SIG-M5 (cell line): ENCODE measurements at places on chromosomes 6 and 20.
A peak's percentile ranks its signal among the peaks of the same experiment; 100 is the strongest.

- peak; percentile 17 for DNase-seq
These were observed 623 bp upstream of the MRPS26 start for GRCh38 chr20:3045042-3045815.

DNA sequence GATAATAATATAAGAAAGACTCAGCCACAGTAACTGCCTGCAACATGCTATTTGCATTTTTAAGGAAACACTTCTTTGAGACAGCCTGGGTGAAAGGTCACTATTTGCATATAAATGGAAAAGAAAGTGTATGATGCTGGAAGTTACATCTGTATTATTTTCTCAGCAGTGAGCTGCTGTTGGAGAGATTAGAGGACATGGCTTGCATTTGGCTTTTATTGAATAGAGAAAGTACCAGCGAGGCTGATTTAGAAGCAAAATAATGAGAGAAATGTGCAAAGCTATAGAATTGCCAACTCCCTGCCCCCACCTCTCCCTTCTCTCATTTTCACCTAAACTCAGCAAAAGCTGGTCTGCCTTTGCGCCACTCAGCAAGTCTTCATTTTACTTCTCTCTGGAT is 12.7 kb downstream of the MYT1 start:
- DNase-seq, result no peak

- no peak for DNase-seq
These were observed 105.8 kb upstream of the TRAF3IP2 start for GRCh38 chr6:111711476-111711875.

DNA sequence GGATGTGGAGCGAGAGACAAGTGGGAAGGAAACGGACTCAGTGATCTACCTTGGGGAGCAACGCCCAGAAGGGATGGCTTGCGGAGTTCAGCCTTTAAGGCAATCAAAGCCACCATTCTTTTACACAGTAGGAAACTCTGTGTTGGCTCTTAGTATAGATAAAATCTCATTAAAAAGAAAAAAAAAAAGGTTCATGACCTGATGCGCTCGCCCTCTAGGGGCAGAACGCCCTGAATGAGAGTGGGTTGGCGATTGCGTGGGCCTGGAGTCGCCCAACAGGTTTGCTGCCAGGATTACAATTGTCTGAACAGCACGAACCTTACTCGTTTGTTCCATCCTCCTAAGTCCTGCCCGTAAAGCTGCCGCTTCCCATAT is 1.2 kb downstream of the TPD52L1 start:
- no peak for DNase-seq

- no peak for DNase-seq
These were observed 10.3 kb downstream of the KIZ start for GRCh38 chr20:21136015-21136732.

DNA sequence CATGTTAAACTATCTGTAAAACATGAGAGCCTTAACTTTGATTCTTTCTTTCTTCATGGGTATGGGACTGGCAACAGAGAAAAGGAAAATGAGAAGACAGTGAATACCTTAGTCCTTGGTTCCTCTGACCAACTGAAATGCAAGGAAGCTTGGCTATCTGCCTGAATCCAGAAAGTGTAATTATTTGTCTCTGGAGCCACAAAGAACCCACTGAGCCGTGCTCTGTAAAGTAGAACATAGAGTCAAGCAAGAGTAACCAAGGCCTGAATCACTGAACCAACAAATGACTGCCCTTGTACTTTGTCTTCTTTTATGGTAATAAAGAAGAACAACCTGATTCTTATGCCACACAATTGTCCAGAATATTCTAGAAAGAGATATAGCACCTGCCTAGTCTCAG is 27.6 kb downstream of the PKHD1 start:
- DNase-seq, result no peak

- DNase-seq, result no peak
These were observed 43.6 kb downstream of the FGD2 start for GRCh38 chr6:37048851-37049757.

GRCh38 chr6:167572106-167572505 is 247.2 kb downstream of the TTLL2 start:
- no peak for DNase-seq

- no peak for DNase-seq
These were observed 312 bp downstream of the TXNDC5 start for GRCh38 chr6:7910298-7910653.

- no peak for DNase-seq
These were observed 35.1 kb downstream of the DSE start for GRCh38 chr6:116405652-116406356.

DNA sequence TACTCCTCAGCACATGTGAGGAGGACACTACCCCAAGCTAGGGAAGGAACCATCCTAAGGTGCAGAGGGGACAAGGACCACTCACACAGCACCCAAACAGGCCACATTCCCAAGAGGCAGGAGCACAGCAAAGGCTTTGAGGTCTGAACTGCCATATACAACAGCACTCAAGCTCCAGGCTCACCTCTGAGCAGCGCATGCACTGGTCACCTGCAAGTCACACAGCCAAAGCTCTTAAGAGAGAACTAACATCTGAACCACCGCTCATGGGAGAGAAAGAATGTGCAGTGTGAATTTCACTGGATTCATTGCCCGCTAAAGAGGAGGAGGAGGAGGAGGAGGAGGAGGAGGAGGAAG is 31.0 kb downstream of the NPEPL1 start:
- no peak for DNase-seq

DNA sequence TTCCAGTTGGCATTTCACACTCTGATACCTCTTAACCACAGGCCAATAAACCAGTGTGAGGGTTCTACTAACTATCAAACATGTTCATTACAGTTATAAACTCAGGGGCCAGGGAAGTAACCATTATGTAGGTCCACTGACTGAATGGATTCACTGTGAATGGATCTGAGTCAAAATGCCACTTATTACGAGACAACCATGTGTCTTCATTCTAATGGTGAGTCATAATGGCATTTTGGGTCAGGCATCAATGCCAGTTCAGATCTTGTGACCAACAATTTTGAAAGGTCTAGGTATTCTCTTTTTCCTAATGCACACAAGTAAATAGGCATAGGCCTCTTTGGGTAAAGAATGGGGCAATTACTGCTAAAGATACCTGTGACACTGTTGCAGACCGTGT is 112.2 kb upstream of the HEY2 start:
- no peak for DNase-seq

GRCh38 chr20:7346562-7346961 is 579.1 kb downstream of the BMP2 start:
- DNase-seq, result no peak

DNA sequence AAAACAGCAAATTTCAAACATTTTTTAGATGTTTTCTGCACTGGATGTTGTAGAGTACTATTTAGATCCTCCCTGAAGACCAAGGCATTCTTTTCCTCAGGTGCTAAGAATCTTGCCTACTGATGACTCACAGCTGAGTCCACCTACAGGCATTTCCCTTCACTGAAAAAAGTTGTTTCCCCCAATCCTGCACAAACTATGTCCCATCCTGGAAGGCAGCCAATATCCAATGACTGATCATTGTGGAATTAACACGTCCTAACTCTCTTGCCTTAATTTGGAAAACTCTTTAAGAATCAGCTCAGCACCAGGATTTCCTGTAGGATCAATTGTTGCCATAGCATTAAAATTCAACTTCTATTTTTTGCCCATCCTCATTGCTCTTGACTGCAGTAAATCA is 268.4 kb upstream of the IRAK1BP1 start:
- no peak for DNase-seq

- DNase-seq, result no peak
These were observed 18.1 kb downstream of the ENPP1 start for GRCh38 chr6:131825946-131826345.

GRCh38 chr6:32298632-32299336 is 72.9 kb downstream of the TSBP1 start:
- DNase-seq, result no peak

GRCh38 chr6:35370124-35370741 is 27.9 kb downstream of the PPARD start:
- peak; percentile 97 for DNase-seq

DNA sequence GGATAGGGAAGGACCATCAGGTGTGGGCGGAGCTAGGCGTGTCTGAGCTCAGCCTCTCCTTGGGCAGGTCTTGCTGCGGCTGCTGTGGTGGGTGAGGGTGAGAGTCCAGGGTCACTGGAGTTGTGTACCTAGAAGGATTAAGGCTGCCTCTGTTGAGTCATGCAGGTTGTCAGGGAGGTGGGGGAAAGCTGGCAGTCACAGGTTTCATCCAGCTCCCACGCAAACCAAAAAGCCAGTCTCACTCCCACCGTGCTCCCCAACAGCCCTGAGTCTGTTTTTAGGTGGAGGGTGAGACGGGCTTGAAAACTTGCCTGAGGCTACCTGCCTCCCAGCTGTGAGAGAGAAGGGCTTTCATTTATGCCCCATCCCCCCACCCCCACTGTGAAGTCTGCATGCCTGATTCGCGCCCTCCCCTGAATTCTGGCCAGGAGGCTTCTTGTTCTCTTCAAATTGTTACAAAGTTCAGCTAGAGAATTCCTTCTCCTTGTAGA is 161.5 kb downstream of the MYLK4 start:
- DNase-seq, result no peak

- no peak for DNase-seq
These were observed 34.8 kb upstream of the NCOA3 start for GRCh38 chr20:47466704-47467459.

GRCh38 chr6:74420221-74420620 is 724.2 kb downstream of the CD109 start:
- DNase-seq, result no peak

DNA sequence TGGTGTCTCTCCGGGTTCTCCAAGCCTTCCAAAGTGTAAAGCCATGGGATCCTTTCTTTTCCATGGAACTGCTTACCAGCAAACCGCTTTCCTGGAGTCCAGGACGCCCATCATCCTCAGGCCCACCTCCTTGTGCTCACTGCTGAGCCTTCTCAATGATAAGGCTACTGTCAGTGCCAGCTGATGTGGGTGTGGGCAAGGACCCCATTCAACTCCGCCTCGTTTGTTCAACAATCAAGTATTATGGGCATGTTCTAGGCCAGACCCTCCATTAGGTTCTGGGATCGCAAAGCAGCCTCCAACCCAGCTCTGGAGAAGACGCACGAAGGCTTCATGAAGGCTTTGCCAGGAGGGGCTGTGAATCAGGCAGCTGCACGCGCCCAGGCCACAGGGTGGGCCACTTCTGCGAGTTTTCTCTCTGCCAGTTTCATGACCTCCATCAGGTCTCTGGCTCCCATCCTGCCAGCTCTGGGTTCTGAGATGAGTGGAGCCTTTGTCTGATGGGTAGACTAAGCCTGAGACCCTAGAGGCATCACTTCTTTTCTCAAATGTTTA is 177.1 kb downstream of the MRPL14 start:
- DNase-seq, result no peak

DNA sequence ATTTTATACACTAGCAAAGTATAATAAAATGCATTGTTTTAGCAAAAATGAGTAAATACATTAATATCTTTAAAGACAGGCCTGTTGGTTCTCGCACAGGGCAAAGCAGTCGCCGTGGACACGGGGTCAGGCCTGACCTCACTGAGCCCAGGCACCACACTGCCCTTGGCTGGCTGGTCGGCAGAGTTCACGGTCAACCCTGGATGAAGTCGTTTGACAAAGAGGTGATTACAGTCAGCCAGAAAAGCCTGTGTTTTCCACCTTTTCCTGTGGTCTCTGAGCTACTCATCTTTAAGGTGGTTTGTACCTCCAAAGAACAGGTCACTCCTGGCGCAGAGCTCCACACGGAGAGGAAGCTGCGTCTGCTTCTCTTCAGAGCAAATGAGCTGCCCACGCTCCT is 191.5 kb downstream of the DLL1 start:
- DNase-seq, result no peak

DNA sequence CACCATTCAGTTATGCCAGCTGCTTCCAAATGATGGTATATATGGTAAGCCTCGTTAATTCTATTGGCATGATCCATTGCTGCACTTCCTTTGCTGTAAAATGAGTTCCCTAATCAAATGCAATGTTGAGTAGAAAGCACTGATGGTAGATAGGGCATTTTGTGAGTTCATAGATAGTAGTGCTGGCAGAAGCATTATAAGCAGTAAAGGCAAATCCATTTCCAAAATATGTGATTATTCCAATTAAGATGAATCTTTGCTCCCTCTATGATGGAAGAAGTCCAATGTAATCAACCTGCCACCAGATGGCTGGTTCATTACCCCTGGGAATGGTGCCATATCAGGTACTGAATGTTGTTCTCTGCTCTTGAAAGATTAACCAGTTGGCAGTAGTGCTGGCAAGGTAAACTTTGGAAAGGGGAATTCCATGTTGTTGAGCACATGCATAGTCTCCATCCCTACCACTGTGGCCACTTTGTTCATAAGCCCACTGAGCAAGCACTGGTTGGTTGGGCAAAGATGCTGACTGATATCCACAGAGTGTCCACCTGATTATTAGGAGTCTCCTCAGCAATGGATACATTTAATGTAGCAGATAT is 5.6 kb upstream of the TBPL1 start:
- no peak for DNase-seq
